Muscle of arm (tissue), 14 donors: ENCODE measurements at places on chromosomes 4 and X.

DNA sequence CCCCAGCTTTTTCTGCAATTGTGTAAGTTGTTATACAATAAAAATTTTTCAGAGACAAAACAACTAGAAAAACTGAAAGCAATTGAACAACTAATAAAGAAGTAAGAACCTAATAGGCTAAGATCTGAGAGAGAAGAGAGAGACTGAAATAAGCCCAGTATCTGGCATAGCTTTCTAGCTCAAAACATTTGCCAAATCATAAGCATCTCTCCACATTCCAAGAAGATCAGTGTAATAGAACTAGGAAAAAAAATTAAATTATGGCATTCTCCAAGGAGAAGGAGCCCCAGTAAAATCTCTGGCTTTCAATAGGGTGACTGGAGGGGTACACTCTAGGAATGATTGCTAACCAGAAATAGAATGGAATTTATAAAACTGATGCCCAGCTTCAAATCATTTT, 19.0 kb upstream of the PPP3CA start:
- no peak for DNase-seq

DNA sequence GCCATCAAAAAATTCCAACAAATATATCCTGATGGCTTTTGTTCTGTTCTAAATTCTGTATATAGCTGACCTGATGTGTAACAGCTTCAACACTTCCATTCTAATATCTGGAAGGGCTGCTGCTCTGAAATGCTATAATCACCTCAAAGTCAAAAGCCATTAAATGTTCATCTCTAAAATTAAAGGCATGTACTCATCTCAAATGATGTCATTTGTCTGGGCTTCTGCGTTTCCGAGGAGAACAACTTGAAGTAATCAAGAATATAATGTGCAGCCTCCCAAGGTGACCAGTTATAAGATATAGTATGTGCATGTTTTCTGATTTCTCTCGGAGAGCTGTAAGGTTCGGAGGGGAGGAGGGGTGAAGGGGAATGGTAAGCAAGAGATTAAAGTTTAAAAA, 237.6 kb downstream of the SCFD2 start:
- peak; percentile 46 for DNase-seq

- DNase-seq, result peak; percentile 63
Measured at GRCh38 chr4:99180382-99181070, 36.4 kb upstream of the ADH4 start.

DNA sequence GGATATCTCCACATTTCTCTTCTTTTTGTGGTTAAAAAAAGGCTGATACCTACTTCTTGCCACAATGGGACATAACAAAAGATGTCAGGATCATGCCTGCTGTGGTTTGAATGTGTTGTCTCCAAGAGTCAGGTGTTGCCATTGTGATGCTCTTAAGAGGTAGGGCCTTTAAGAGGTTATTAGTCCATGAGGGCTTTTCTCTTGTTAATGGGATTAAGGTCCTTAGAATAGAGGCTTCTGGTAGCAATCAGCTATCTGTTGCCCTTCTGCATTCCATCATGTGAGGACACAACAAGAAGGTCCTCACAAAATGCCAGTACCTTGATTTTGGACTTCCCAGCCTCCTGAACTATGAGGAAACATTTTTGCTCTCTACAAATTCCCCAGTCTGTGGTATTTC, 191.4 kb downstream of the GBA3 start:
- no peak for DNase-seq

DNA sequence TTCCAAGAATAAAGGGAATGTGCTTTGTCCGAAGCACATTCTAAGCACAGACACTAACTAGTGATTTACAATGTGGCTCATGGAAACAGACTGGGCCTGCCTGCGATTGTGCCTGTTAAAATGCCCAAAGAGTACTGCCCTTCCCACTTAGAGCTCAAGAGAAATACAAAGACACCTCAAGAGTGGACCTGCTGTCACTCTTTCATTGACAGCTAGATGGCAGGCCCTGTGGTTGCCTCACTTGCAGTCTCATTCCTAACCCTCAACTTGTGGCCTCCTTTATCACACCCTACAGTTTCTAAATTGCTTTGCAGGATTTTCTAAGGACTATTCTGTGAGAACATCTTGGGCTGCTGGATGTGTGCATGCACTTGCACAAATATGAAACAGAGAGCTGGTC, 331.0 kb upstream of the EMCN start:
- no peak for DNase-seq

GRCh38 chr4:179750374-179750773, 2308.1 kb upstream of the AGA start:
- no peak for DNase-seq

DNA sequence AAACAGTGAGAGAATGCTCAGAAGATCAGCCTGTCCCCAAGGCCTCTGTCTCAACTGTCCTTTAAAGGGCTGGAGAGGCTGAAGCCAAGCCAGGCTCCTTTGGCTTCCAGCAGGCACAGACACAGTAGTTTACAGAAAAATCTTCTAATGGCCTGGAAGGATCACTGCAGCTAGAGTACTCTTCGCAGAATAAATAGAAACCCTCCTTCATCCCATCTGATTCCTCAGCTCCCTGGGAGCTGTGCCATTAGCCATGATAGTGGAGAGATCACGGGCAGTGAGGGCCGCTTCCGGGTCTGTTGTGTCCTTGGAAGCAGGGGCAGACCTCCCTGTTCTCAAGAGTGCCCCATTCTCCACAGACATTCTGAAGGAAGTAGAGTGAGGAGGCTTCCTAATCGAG, 63.1 kb downstream of the CCNI start:
- DNase-seq, result no peak

DNA sequence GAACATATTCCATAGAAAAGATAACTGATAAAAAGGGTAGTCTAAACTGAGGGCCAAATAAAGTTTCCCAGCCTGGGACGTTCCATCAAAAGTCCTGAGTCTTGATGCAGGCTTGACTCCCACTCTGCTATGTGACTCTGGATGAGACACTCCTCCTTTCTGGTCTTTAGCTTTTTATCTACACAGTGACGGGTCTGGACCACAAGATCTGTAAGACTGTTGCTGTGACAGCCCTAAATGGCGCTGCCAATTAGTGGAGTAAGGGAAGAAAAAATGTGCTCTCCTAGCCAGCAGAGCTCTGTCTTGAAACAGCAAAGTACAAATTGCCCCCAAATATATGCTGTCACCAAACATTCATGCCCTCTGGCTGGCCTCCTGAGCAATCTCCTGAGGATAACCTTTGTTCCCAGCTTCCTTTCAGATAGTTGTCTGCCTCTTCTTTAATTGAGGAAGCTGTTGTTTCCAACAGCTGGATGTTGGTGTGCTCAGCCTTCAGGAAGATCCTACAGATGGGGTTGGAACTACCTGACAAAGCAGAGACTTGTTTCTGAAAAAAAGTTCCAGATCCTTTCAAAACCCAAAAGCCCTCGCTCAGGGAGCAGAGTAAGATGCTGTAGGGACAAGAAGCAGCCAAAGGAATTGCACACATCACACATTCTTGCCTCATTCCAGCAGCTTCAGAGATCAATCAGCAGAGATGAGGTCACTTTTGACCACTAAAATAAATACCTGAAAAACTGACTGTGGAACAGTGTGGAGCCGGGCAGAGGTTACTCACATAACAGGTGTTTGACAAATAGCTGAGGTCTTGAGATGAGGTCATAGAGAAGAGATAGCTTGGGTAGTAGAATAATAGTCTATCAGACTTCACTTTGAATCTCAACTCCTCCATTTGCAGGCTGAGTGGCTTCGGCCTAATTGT, 383.4 kb upstream of the FGF13 start:
- DNase-seq, result no peak

GRCh38 chrX:145484740-145485139, 237.4 kb downstream of the SPANXN1 start:
- no peak for DNase-seq
